ENCODE measurements at places on chromosomes 13 and 19. TPM values are rescaled to one million over a fixed set of nuclear protein-coding genes. Genes with fewer than 3 reads are reported as not detected.

ADGRE1 gene
- total RNA-seq: 2.6 TPM

KIR3DL1 gene
- 97.1 TPM for total RNA-seq

GRCh38 chr19:50652722-50653121, 3.5 kb downstream of the C19orf81 start:
- peaks cover 9% of the 10 kb centered on the region for H3K27me3 ChIP-seq
- DNase-seq: no peak
- no peaks in the 10 kb centered on the region for H3K36me3 ChIP-seq
- peaks cover 2% of the 10 kb centered on the region for H3K4me1 ChIP-seq
- H3K27ac ChIP-seq: no peak overlapping the region
- H3K4me3 ChIP-seq: no peak overlapping the region

MKNK2 gene
- 259 TPM for total RNA-seq

- peaks cover 12% of the 10 kb centered on the region for H3K4me1 ChIP-seq
- H3K36me3 ChIP-seq: no peaks in the 10 kb centered on the region
- peaks cover 5% of the 10 kb centered on the region for H3K27me3 ChIP-seq
- H3K4me3 ChIP-seq: no peak overlapping the region
Measured at GRCh38 chr19:11534948-11535347, 3.7 kb upstream of the CNN1 start.

DNA sequence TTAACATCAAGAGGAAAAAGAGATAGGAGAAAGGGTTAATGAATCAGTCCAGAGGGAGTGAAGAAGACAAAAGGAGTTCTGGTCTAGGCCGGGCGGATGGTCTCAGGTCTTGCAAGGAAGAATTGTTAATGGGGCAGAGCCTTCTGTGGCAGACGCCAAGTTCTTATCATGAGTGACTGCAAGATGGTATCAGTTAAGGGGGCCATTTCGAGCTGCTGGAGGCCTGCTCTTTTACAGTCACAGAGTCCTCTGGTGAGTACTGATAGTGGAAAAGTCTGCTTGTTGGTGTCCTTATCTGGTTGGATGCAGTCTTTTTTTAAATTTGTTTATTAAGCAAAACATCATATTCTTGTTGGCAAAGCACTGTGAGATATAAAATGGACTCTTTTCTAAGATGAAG, 590.9 kb upstream of the SGCG start:
- no peak overlapping the region for H3K27ac ChIP-seq
- no peaks in the 10 kb centered on the region for H3K27me3 ChIP-seq
- no peak for DNase-seq
- no peak overlapping the region for H3K4me3 ChIP-seq
- H3K4me1 ChIP-seq: no peaks in the 10 kb centered on the region
- H3K36me3 ChIP-seq: no peaks in the 10 kb centered on the region

Measured in natural killer cell (primary cell).